ENCODE measurements at places on chromosomes 5 and 9.

DNA sequence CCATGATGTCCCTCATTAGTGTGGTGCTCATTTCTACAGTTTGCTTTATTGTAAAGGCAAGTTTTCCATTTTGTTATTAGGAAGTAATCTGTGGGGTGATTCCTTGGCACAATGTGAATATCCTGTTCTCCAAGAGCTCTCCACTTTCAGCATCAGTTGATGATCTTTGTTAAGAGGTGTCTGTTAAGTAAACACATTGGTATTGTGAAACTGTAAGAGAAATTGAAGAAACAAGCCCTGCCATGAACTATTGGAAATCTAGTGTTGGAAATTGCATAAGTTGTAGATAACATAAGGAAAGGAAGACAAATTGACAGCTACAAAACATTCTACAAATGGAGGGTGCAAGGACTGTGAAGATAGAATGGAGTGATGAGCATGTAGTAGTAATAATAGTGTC, 17.2 kb downstream of the RNF14 start:
- no peak for DNase-seq

- DNase-seq = no peak
Measured at GRCh38 chr9:78746010-78746409, 449.1 kb downstream of the PSAT1 start.

- DNase-seq = no peak
Measured at GRCh38 chr5:75538211-75538610, 26.5 kb downstream of the POLK start.

DNA sequence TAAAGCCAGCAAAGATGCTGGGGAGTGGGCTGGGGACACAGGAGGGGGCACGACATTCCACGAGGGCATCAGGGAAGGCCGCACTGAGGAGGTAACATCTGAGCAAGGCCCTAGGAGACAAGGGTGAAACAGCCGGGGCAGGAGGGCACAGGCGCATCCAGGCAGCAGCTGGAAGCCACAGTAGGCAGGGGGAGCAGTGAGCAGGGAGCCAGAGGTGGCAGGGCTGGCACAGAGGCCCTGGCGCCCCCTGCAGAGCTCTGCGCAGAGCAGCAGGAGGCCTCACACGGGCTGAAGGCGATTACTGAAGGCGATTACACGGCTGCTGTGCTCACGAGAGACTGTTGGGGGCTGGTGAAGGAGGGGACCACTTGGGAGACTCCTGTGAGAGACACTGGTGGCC, 15.4 kb downstream of the LMAN2 start:
- DNase-seq = no peak

DNA sequence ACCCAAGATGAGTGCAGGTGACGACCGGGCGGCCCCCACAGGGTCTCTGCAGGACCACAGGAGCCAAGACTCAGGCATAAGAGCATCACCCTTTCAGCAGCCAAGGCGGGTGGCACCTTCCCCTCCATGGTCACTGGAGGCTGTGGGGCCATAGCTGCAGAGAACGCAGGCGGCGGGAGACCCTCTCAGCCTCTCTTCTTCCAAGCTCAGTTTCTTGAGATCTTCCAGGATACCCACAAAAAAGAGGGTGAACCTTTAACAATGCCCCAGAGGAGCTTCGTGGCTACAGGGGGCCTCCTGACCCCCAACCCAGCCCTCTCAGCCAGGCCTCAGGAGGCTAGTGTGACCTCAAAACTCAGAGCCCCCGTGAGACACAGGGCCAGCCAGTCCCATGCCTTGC, 5.8 kb upstream of the TBC1D9B start:
- DNase-seq = no peak
